Psoas muscle (tissue), 8 donors: ENCODE measurements at places on chromosomes 11 and 22.

GRCh38 chr11:59842316-59842715, 3.0 kb downstream of the CBLIF start:
- no peak overlapping the region for H3K27ac ChIP-seq
- H3K36me3 ChIP-seq: no peaks in the 10 kb centered on the region
- H3K4me3 ChIP-seq: no peak overlapping the region
- no peaks in the 10 kb centered on the region for H3K4me1 ChIP-seq
- no peaks in the 10 kb centered on the region for H3K27me3 ChIP-seq

GRCh38 chr11:69810289-69811118, 8.7 kb downstream of the FGF3 start:
- no peaks in the 10 kb centered on the region for H3K36me3 ChIP-seq
- DNase-seq: no peak
- no peak overlapping the region for H3K4me3 ChIP-seq
- H3K27me3 ChIP-seq: peaks cover 9% of the 10 kb centered on the region
- no peak overlapping the region for H3K27ac ChIP-seq

DNA sequence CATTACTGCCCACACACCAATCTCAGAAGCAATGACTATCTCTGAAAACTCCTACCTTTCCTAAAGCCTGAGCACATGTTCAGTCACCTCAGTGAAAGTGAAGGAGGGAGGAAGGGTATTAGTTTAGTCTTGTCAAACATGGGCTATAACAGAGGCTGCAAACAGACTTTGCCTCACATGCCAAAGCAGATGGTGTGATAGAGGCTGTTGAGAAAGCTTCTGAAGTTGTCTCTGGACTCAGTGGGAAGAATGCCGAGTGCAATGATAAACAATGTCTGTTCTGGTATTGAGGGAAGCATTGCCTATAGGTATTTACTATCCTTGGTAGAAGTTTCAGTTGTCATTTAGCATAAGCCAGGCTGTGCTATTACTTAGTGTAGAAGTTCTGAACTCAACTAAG, 314.5 kb upstream of the CCDC90B start:
- DNase-seq: no peak
- no peaks in the 10 kb centered on the region for H3K4me1 ChIP-seq
- H3K27ac ChIP-seq: no peak overlapping the region
- H3K36me3 ChIP-seq: no peaks in the 10 kb centered on the region
- H3K4me3 ChIP-seq: no peak overlapping the region
- H3K27me3 ChIP-seq: no peaks in the 10 kb centered on the region

- DNase-seq: no peak
- no peak overlapping the region for H3K27ac ChIP-seq
- H3K4me3 ChIP-seq: no peak overlapping the region
- H3K36me3 ChIP-seq: no peaks in the 10 kb centered on the region
- H3K27me3 ChIP-seq: no peaks in the 10 kb centered on the region
- no peaks in the 10 kb centered on the region for H3K4me1 ChIP-seq
Observed at GRCh38 chr11:35146711-35147110, 7.7 kb downstream of the CD44 start.

GRCh38 chr11:14420223-14420622, 61.2 kb upstream of the RRAS2 start:
- no peak overlapping the region for H3K4me3 ChIP-seq
- no peak overlapping the region for H3K27ac ChIP-seq
- peaks cover 30% of the 10 kb centered on the region for H3K4me1 ChIP-seq

DNA sequence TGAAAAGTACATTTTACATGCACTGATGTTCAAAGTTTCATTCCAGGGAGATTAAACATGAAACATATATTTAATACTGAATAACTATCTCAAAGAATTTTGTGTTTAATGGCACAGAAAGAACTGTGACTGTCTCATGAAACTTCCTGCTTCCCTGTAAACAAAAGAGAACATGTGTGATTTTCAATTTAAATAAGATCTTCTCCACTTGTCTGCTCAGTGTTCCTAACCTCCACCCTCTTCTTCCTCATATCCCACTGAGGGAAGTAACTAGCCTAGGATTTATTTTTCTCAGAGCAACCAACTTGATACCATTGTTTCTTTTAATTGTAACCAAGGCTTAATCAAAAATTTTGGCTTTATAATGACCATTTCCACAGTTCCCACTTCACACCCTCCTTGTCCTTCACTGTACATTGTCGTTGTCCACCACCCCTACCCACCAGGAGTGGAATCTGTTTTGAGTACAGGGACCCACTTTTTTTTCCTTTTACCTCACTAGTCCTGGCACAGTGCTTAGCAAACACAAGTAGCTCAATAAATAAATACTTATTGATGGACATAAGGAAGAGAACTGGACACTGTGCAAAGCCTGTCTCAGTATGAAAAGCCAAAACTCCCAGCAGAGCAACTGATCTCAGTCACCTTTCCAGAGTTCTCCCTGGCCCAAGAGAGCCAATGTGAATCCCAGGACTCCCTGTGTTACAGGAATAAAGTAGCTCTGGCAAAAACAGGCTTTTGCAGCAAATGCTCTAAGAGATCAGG, 4.2 kb downstream of the CPSF7 start:
- no peak overlapping the region for H3K27ac ChIP-seq
- H3K4me1 ChIP-seq: peaks cover 19% of the 10 kb centered on the region
- H3K27me3 ChIP-seq: no peaks in the 10 kb centered on the region
- no peak overlapping the region for H3K4me3 ChIP-seq
- DNase-seq: no peak

DNA sequence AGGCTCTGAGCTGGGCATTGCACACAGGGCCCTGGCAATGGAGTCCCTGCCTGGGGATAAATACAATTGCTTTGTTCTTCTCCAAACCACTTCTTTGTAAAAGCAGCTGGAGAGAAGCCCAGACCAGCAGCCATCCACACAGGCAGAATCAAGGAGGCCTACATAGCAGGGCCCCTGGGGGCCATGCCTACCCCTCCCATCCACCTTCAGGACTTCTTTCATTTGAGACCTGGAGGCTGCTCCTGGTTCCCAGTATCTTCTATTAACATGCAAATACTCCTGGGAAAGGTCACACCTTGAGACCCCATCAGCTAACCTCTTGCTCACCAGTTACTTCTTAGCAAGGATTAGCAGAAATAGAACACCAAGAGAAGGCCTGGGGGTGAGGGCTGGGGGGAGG, 511.1 kb downstream of the SOX6 start:
- H3K27me3 ChIP-seq: no peaks in the 10 kb centered on the region
- no peak overlapping the region for H3K27ac ChIP-seq
- no peaks in the 10 kb centered on the region for H3K36me3 ChIP-seq
- DNase-seq: no peak

GRCh38 chr11:77080643-77081210, 14.0 kb downstream of the CAPN5 start:
- no peaks in the 10 kb centered on the region for H3K36me3 ChIP-seq
- no peak overlapping the region for H3K27ac ChIP-seq
- H3K4me3 ChIP-seq: no peak overlapping the region
- H3K4me1 ChIP-seq: peaks cover 3% of the 10 kb centered on the region
- H3K27me3 ChIP-seq: no peaks in the 10 kb centered on the region
- DNase-seq: no peak

DNA sequence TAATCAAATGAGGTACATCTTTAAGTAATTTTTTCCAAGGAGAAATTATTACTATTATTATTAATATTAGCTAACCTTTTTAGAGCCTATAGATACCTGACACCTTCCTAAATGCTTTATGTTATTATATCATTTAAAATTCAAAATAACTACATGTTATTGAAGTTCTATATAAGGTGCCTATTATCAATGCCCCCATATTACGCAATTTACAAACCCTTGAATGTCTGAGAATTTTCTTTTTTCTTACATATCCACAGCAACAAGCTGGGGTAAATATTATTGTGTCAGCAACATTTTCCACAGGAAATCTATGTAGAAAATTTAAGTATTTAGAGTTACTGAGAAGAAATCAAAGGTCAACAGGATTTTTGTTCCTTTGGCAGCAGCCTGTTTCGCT, 327.3 kb downstream of the NXPE2 start:
- DNase-seq: no peak
- no peaks in the 10 kb centered on the region for H3K36me3 ChIP-seq
- no peaks in the 10 kb centered on the region for H3K27me3 ChIP-seq
- no peaks in the 10 kb centered on the region for H3K4me1 ChIP-seq
- no peak overlapping the region for H3K4me3 ChIP-seq
- H3K27ac ChIP-seq: no peak overlapping the region

GRCh38 chr22:46113110-46113909, 37.0 kb upstream of the PPARA start:
- peaks cover 3% of the 10 kb centered on the region for H3K36me3 ChIP-seq
- no peak for DNase-seq
- H3K4me1 ChIP-seq: peaks cover 66% of the 10 kb centered on the region
- H3K4me3 ChIP-seq: no peak overlapping the region
- peak overlapping the region; percentile 76 for H3K27ac ChIP-seq

GRCh38 chr22:32631507-32632255, 157.1 kb downstream of the FBXO7 start:
- H3K36me3 ChIP-seq: no peaks in the 10 kb centered on the region
- peaks cover 11% of the 10 kb centered on the region for H3K4me1 ChIP-seq
- H3K4me3 ChIP-seq: no peak overlapping the region

GRCh38 chr22:46482056-46482675, 55.3 kb downstream of the CELSR1 start:
- H3K27me3 ChIP-seq: peaks cover 23% of the 10 kb centered on the region
- DNase-seq: no peak
- H3K4me3 ChIP-seq: no peak overlapping the region
- H3K36me3 ChIP-seq: no peaks in the 10 kb centered on the region
- H3K27ac ChIP-seq: no peak overlapping the region

DNA sequence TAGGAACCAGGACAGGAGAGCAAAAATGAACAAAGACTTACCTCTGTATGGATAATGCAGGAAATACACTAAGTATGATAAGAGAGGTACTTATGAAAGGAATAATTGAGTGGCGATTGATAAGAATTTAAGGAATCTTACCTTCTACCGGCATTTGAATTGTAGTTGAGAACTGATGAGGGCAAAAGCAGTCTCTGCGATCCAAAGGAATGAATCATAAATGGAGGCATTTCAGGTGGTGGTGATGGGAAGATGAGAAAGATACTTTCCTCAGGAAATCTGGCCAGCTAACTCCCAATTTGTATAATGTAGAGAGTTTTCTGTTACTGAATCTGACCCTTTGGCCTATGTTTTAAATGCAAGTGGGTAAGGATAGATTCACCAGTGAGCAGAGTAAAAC, 71.9 kb upstream of the C11orf87 start:
- H3K36me3 ChIP-seq: no peaks in the 10 kb centered on the region
- DNase-seq: no peak
- H3K4me3 ChIP-seq: no peak overlapping the region
- no peaks in the 10 kb centered on the region for H3K27me3 ChIP-seq
- H3K4me1 ChIP-seq: no peaks in the 10 kb centered on the region

DNA sequence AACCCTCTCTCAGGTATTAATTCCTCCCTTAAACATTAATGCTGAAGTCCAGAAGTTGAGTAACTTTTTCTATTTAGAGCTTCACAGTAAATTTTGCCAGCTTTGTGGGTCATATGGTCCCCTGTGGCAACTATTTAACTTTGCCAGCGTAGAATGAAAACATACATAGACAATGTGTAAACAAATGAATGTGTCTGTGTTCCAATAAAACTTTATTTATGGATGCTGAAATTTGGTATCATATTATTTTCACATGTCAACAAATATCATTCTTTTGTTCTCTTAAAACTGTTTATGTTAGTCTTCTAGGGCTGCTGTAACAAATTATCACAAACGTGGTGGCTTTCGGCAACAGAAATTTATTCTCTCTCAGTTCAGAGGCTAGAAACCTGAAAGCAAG, 85.1 kb downstream of the TMEM135 start:
- no peak overlapping the region for H3K4me3 ChIP-seq
- no peaks in the 10 kb centered on the region for H3K36me3 ChIP-seq
- H3K27me3 ChIP-seq: no peaks in the 10 kb centered on the region
- no peak overlapping the region for H3K27ac ChIP-seq

GRCh38 chr22:40654522-40655167, 18.1 kb upstream of the MRTFA start:
- H3K4me3 ChIP-seq: peak overlapping the region; percentile 26
- H3K4me1 ChIP-seq: peaks cover 38% of the 10 kb centered on the region
- H3K36me3 ChIP-seq: no peaks in the 10 kb centered on the region
- H3K27ac ChIP-seq: peak overlapping the region; percentile 96

GRCh38 chr11:92226331-92227229, 2.0 kb downstream of the FAT3 start:
- no peaks in the 10 kb centered on the region for H3K36me3 ChIP-seq
- DNase-seq: no peak
- H3K4me3 ChIP-seq: peak overlapping the region; percentile 62

- H3K4me3 ChIP-seq: no peak overlapping the region
- no peak for DNase-seq
- no peaks in the 10 kb centered on the region for H3K4me1 ChIP-seq
- H3K36me3 ChIP-seq: no peaks in the 10 kb centered on the region
- no peak overlapping the region for H3K27ac ChIP-seq
Observed at GRCh38 chr11:35990816-35991215, 47.0 kb downstream of the LDLRAD3 start.

DNA sequence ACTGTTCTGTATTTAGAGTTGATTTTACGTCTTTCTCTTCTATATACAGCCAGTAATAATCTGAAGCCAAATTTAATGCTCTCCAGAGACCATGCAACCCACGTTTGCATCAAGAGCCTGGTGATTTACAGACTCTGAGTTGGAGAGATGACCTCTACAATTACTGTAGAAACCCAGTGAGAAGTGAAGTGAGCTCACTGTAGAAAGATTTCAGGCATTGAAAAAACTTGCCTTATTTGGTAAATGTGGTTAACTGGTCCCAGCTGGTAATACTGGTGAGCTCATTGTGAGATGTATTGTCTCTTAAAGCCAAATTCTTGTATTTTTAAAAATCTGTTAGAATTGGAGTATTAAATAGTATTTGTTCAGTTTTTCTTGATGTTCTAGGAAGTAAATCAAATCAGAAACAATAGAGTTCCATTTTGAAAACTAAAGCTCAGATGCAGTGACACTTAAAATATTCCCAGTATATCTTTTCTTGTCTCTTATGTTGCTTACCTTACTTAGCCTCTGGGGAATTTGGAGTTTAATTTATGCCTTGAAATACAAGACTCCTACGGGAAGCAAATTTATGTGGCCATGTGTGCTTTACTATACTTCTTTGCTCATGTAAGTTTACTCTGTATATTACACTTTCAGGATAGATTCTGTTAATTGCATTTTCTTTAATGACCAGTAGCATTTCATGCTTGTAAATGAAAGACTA, 189.9 kb downstream of the ARHGAP42 start:
- H3K4me3 ChIP-seq: no peak overlapping the region
- H3K27ac ChIP-seq: peak overlapping the region; percentile 3
- no peak for DNase-seq
- H3K27me3 ChIP-seq: no peaks in the 10 kb centered on the region
- H3K36me3 ChIP-seq: no peaks in the 10 kb centered on the region

- no peaks in the 10 kb centered on the region for H3K36me3 ChIP-seq
- H3K4me3 ChIP-seq: no peak overlapping the region
- no peak for DNase-seq
- H3K27ac ChIP-seq: no peak overlapping the region
Observed at GRCh38 chr22:40056559-40056958, 61.8 kb downstream of the FAM83F start.

- peak; percentile 42 for DNase-seq
- peak overlapping the region; percentile 96 for H3K27ac ChIP-seq
- H3K4me3 ChIP-seq: peak overlapping the region; percentile 83
- H3K4me1 ChIP-seq: peaks cover 36% of the 10 kb centered on the region
Observed at GRCh38 chr11:12674936-12675696, 895 bp downstream of the TEAD1 start.

- H3K27ac ChIP-seq: no peak overlapping the region
- no peaks in the 10 kb centered on the region for H3K27me3 ChIP-seq
- H3K36me3 ChIP-seq: peaks cover 52% of the 10 kb centered on the region
- DNase-seq: no peak
- peaks cover 6% of the 10 kb centered on the region for H3K4me1 ChIP-seq
Observed at GRCh38 chr11:77372726-77373125, 71.2 kb upstream of the GDPD4 start.
